ENCODE measurements at places on chromosomes 5 and 9.

- DNase-seq, result no peak
Observed at GRCh38 chr5:127092690-127093089, 19.4 kb upstream of the C5orf63 start.

- no peak for DNase-seq
Observed at GRCh38 chr9:113228130-113228665, 6.9 kb downstream of the SLC31A1 start.

GRCh38 chr9:109887079-109887478 is 107.1 kb downstream of the PALM2AKAP2 start:
- no peak for DNase-seq

DNA sequence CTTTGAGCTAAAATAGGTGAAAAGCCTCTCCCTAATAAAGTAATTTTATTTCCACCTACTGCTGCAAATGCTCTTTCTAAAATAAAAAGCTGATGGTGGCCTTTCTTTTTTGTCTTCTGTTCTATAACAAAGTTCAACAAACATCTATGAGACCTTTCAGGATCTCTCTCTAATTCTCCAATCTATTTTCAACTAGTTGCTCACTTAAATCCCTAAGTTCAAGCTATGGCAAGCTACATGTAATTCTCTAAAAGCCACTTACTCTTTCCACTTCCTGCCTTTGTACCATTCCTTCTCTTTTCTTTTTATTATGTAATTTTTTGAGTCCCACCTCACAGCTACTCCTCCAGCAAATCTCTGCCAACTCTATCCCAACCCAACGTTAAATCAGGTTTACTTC is 20.9 kb downstream of the CHD1 start:
- no peak for DNase-seq

GRCh38 chr5:109863752-109864151 is 174.0 kb downstream of the MAN2A1 start:
- no peak for DNase-seq

GRCh38 chr9:112624711-112625707 is 92.9 kb downstream of the INIP start:
- no peak for DNase-seq

DNA sequence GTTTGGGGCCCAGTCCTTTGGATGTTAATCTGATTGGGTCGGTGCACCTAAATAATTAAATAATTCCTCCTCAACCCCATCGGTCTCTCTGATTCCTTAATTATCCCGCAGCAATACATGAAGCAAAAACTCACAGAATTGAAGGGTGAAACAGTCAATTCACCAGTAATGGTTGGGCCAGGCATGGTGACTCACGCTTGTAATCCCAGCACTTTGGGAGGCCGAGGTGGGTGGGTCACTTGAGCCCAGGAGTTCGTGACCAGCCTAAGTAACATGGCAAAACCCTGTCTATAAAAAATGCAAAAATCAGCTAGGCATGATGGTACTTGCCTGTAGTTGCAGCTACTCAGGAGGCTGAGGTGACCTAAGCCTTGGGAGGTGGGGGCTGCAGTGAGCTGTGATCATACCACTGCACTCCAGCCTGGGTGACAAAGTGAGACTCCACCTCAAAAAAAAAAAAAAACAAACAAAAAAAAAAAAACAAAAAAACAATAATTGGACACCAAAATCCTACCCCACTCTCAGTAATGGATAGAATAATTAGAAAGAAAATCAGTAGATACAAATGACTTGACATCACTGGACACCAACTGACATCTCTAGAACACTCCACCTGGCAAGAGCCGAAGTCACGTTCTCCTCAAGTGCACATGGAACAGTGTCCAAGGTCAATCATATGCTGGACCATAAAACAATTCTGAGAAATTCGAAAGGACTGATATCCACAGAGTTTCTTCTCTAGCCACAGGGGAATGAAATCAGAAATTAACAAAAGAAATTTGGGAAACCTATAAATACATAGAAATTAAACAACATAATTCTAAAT is 5.3 kb downstream of the ABO start:
- no peak for DNase-seq

GRCh38 chr9:136222166-136222905 is 17.4 kb upstream of the LHX3 start:
- no peak for DNase-seq

GRCh38 chr9:89422151-89422975 is 75.5 kb downstream of the SEMA4D start:
- DNase-seq, result no peak

- DNase-seq, result no peak
Observed at GRCh38 chr9:31394015-31394473, 990.4 kb upstream of the ACO1 start.

GRCh38 chr5:75510836-75511434 is 494 bp downstream of the CERT1 start:
- DNase-seq, result no peak

DNA sequence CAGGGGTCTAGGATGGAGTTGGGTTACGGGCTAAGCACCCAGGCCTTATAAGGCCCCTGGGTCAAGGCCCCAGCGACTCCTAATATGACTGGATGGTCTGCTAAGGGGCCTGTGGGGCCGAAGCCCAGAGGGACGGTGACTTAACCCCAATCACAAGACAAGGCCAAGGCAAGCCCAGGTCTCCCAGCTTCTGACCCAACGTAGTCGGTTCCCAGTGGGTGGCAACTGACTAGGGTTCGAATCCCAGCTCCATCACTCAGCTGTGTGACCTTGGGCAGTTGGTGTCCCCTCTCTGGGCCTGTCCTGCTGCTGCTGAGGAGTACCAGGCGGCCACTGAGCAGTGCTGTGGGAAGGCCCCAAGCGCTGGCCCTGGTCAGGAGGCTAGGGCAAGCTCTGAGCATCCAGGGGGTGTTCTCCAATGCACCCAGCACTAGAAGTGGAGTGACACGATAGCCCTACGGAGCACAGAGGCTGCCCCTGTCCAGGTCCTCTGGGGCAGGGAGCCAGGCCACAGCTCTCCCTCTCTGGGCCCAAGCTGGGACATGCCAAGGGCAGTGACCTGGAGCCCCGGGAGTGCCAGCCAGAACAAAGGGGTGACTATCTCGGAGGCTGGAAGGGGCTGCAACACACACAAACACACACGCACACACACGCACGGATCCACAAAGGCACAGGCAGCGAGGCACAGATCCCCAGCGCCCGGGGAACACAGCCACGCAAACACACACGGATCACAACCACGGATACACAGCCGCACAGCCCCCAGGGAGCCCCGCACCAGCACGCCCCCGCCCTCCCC is 512 bp downstream of the AK1 start:
- no peak for DNase-seq

DNA sequence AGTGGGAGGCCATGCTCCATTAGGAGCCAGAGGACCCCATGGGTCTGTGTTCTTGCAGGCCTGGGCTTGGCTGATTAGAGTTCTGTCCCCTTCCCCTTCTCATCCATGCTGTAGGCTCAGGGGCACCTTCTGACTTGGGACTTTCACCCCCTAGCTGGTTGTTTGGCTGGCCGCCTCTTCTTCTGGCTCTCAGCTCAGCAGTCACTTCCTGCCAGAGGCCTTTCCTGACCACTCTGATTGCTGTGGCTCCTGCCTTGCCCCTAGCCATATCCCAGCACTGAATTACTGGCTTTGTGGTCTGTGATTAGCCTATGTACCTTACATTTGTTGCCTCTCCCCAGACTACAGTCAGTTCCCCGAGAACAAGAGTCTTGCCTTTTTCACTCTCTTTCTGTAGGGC is 14.6 kb downstream of the ENTREP1 start:
- DNase-seq, result no peak

DNA sequence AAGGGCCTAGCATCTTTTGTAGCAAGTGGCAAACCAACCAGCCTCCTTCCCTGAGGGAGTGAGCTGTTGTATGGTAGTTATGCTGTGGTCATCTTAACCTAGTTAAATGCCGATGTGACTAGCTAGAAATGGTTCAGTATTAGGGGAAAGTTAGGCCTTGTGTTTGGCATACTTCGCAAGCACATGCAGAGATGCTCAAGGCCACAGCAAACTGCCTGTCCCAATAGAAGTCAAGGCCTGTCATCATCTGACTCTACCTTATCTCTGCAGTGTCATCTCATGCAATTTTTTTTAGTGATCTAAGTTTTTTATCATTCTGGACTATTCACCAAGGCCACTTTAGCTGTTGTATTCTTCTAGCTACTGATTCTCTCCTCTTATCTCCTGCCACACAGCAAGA is 5.2 kb upstream of the EXOSC3 start:
- no peak for DNase-seq

- no peak for DNase-seq
Observed at GRCh38 chr5:71948206-71948605, 159.1 kb upstream of the MAP1B start.

DNA sequence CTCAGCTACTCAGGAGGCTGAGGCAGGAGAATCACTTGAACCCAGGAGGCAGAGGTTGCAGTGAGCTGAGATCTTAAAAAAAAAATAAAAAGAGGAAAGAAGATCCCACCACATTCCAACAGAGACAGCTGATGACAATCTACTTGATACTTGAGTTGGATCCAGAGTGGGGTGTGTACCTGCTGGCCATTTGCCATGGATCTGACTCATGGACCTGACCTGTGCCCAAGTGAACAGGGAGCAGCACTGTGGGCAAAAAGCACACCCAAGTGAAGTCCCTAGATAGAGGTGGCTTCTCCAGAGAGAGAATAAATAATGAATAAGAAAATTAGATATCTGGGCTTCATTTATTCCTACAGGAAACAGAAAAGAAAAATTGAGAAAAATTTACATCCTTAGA is 81.2 kb upstream of the MIER3 start:
- no peak for DNase-seq

DNA sequence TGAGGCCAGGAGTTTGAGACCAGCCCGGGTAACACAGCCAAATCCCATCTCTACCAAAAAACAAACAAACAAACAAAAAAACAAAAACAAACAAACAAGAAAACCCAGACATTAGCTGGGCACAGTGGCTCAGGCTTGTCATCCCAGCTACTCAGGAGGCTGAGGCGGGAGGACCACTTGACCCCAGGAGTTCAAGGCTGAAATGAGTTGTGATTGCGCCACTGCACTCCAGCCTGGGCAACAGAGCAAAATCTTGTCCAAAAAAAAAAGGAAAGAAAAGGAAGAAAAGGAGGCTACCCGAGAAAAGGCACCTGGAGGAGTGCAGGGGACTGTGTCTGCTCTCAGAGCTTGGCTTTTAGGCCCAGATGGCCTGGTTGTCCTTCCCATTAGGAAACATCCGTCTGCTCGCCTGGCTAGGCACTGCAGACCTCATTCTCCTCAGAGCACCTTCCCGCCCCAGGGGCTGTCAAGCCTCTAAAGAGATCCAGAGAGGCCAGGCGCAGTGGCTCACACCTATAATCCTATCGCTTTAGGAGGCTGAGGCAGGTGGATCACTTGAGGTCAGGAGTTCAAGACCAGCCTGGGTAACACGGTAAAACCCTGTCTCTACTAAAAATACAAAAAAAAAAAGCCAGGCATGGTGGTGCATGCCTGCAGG is 185.3 kb upstream of the IER5L start:
- DNase-seq, result no peak

- no peak for DNase-seq
Observed at GRCh38 chr9:136793086-136793946, 2.2 kb downstream of the TMEM141 start.

GRCh38 chr5:78779771-78780616 is 131.4 kb upstream of the LHFPL2 start:
- no peak for DNase-seq

DNA sequence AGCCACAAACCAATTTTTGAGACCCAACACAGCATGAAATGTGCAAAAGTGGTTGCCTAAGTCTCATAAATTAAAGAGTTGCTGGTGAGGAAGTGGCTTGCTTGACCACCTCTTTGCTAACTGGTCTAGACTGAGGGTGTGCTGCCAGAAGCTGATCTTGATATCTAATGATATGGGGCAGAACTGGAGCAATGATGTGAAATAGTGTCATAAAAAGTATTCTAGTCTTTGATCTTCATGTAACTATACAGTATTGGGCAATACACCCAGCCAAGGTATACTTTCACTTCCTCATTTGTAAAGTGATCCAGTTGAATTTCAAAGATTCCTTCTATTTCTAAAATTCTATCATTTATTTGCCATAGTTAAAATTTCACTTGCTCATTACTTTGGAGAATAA is 5.9 kb upstream of the YTHDC2 start:
- no peak for DNase-seq

DNA sequence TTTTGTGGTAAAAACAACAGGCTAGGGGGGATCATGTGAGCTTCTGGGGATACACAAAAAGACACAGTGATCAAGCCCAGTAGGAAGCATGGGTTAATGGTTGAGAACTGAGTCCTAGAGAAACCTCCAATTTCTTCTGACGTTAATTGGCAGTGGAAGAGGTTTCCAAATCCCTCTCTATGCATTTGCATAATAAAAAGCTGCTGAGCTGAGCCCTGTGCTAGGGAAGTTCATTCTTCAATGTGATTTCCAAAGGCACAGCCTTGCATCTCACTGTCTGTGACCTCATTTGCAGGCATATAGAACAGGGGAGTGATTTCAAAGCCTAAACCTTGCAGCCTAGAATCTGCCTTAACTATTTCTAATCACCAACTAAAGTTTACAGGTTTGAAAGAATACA is 812 bp downstream of the DNAH5 start:
- no peak for DNase-seq

- DNase-seq, result peak; percentile 42
Observed at GRCh38 chr9:124126648-124127646, 115.4 kb downstream of the LHX2 start.

- peak; percentile 52 for DNase-seq
Observed at GRCh38 chr9:113581865-113582697, 118.6 kb downstream of the RGS3 start.

- no peak for DNase-seq
Observed at GRCh38 chr5:141703133-141703561, 21.1 kb upstream of the ARAP3 start.

- no peak for DNase-seq
Observed at GRCh38 chr5:152883066-152883775, 478.1 kb upstream of the NMUR2 start.

- DNase-seq, result no peak
Observed at GRCh38 chr5:116622375-116623050, 47.9 kb upstream of the SEMA6A start.

DNA sequence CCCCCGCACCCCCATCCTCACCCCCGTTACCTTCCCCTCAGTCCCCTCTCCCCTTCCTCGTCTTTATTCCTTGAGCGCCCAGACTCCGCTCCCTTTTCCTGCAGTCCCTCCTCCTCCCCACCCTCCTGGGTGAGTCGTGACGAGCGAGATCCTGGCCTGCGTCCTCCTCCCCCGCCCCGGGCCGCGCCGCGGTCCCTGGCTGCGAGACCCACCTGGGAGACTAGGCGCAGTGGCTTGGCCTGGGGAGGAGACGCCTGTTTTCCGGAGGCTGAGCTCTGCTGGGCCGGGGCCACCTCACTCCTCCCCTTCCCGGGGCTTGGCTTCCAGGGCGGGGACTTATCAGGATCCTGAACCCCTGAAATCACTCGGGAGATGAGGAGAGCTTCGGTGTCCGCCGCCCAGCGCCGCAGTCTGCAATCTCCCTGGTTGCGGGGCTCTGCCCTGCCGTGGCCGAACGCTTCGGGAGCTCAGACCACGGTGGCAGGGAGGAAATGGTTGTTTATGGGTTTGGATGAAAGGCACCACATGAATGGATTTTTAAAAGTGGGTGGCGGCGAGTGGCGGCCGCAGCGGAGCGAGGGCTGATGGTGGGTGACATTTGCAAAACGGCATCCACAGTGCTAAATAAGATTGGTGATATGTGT is 984 bp downstream of the STXBP1 start:
- peak; percentile 13 for DNase-seq
